NCI-H1694 (cell line): ENCODE measurements at places on chromosomes 5 and 9.

- no peak for DNase-seq
Observed at GRCh38 chr9:123336959-123337358, 19.0 kb upstream of the CRB2 start.

GRCh38 chr5:107486489-107486888 is 184.2 kb downstream of the EFNA5 start:
- DNase-seq: no peak

GRCh38 chr5:22651355-22651754 is 201.8 kb downstream of the CDH12 start:
- no peak for DNase-seq

GRCh38 chr5:115455301-115455707 is 89.3 kb downstream of the FEM1C start:
- no peak for DNase-seq

- DNase-seq: no peak
Observed at GRCh38 chr9:34200092-34200491, 21.2 kb downstream of the UBAP1 start.

DNA sequence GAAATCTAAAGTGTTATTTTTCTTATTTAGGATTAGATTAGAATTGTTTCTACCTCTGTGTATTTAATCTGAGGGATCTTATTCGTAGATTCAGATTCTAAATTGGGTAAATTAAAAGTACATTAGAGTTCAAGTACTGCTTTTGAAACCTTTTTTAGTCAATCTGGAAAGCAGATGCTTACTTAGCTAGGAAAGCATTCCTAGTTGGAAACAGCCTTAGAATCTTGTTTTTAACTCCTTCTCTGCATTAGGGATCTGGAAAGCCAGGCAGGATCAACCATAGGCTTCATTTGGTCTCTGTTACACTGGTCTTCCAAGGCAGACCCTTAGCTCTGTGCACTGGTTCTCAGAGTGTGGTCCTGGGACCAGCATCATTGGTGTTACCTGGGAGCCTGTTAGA is 247.4 kb downstream of the NR3C1 start:
- no peak for DNase-seq

GRCh38 chr9:29873579-29873978 is 2300.3 kb upstream of the C9orf72 start:
- DNase-seq: no peak
